ENCODE measurements at places on chromosomes 1 and 21. TPM values are rescaled to one million over a fixed set of nuclear protein-coding genes. Genes with fewer than 3 reads are reported as not detected.

GRCh38 chr1:19222979-19223824 is 13.1 kb upstream of the UBR4 start:
- peak; percentile 71 for DNase-seq
- no peaks in the 10 kb centered on the region for H3K27me3 ChIP-seq
- H3K4me3 ChIP-seq, result no peak overlapping the region
- H3K4me1 ChIP-seq, result peaks cover 2% of the 10 kb centered on the region
- H3K36me3 ChIP-seq, result peaks cover 61% of the 10 kb centered on the region

Gene DNAJC28
- total RNA-seq, result 1.4 TPM

DNA sequence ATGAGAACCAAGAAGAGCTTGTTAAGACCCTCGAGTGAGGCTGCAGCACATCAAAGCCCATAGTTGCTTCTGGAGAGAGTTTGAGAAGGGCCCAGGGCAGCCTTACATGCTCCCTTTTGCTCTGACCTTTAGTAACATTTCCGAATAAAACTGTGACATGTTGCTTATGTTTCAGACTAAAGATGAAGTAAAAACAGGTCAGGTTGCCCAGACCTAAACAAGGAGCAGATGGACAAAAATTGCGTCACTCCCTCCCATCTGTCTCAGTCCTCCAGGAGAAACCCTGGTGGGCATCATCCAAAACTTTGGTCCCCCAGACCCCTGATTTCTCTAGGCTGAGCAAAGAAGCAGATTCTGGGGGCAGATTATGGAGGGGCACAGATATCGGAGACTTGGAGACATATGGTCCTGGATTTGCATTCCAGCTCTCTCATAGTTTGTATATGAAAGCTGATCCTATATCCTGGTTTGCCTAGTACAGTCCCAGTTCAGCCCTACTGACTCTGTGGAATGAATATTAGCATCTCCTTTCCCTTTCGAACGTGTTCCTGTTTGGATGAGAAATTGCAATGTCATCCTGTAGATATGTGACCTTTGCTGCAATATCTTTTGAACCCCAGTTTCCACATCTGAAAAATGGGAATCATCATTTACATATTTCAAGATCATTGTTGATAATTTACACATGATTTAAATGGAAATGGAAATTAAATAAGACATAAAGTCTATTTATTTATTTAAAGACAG is 304.9 kb upstream of the USP24 start:
- H3K36me3 ChIP-seq, result no peaks in the 10 kb centered on the region
- DNase-seq, result peak; percentile 73
- peak overlapping the region; percentile 97 for H3K27ac ChIP-seq
- H3K4me1 ChIP-seq, result peaks cover 21% of the 10 kb centered on the region
- no peaks in the 10 kb centered on the region for H3K27me3 ChIP-seq

Gene KLHDC7A
- total RNA-seq, result not detected

DNA sequence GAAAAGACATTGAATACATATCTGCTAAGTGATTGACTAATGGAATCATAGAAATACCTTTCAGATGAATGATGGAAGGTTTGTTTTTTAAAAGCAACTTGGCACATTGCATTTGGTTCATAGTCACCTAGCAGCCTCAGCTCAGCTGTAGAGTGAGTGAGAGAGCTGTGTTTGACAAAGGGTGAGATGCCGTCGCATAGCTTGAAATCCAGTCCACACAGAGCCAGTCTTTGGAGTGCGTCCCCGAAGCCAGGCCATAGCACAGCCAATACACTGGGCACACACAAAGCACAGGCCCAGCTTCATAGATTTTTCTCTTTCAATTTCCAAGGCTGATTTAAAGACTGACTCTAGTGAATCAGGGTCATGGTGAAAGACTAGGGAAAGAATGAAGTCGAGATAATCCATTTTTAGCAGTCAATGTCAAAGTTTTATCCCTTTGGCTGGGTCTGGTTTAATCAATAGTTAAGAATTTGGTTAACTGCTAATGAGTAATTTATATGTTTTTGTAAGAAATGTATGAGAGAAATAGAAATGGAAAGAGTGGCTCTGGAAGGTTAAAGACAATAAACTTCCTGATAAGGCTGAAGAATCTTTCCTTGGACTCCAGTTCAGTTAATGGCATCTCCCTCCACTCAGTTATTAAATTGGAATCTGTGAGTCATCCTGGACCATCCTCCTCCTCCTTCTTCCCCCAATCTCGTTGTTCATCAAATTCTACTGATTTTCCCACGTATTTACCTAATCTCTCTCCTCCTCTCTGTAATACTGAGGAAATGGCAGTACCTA is 101.2 kb upstream of the IRF2BP2 start:
- no peaks in the 10 kb centered on the region for H3K27me3 ChIP-seq
- no peak overlapping the region for H3K27ac ChIP-seq
- H3K36me3 ChIP-seq, result no peaks in the 10 kb centered on the region
- H3K4me1 ChIP-seq, result peaks cover 8% of the 10 kb centered on the region
- no peak overlapping the region for H3K4me3 ChIP-seq

GRCh38 chr21:31349208-31349607 is 5.1 kb upstream of the TIAM1 start:
- no peak for DNase-seq
- no peaks in the 10 kb centered on the region for H3K4me1 ChIP-seq
- no peak overlapping the region for H3K4me3 ChIP-seq
- no peaks in the 10 kb centered on the region for H3K36me3 ChIP-seq

Gene WNT3A
- total RNA-seq, result not detected

DNA sequence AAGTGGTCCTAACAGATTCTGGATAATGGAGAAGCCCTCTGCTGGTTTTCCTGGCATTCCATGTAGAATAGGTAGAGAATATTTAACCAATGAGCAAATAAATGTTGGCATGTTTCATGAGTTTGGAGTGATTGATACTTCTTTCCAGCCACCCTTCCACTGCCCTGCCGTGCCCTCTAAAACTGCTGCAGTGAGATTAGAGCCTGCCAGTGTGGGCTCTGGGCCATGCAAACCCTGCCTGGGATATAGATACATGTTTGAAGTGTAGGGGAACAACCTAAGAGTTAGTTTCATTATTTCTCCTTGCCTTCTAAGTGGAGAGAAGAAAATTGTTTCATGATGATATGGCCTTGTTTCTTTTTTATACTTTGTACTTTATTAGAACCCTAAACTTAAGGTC is 10.4 kb downstream of the UBE2Q1 start:
- no peak overlapping the region for H3K27ac ChIP-seq
- peaks cover under 1% of the 10 kb centered on the region for H3K4me1 ChIP-seq
- no peak overlapping the region for H3K4me3 ChIP-seq

DNA sequence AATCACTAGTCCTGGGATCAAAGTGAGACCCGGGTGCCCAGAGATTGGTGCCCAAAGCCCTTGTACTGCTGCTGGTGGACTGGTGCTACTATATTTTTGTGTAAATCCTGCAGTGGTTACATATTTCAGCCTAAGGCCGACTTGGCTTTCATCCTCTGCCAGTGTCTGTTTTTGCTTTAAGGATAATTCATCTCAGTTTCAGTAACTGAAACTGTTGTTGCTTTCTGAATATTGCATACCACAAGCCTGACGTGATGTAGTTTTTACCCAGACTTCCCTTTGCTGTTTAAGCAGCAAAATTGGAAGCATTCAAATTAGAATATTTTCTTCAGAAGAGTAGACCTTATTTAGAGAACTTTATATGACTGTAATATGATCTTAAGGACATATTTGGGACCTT is 341.8 kb downstream of the RYR2 start:
- H3K36me3 ChIP-seq, result no peaks in the 10 kb centered on the region
- no peaks in the 10 kb centered on the region for H3K27me3 ChIP-seq
- no peak overlapping the region for H3K4me3 ChIP-seq
- no peaks in the 10 kb centered on the region for H3K4me1 ChIP-seq
- peak; percentile 24 for DNase-seq

Gene DIO1
- not detected for total RNA-seq

DNA sequence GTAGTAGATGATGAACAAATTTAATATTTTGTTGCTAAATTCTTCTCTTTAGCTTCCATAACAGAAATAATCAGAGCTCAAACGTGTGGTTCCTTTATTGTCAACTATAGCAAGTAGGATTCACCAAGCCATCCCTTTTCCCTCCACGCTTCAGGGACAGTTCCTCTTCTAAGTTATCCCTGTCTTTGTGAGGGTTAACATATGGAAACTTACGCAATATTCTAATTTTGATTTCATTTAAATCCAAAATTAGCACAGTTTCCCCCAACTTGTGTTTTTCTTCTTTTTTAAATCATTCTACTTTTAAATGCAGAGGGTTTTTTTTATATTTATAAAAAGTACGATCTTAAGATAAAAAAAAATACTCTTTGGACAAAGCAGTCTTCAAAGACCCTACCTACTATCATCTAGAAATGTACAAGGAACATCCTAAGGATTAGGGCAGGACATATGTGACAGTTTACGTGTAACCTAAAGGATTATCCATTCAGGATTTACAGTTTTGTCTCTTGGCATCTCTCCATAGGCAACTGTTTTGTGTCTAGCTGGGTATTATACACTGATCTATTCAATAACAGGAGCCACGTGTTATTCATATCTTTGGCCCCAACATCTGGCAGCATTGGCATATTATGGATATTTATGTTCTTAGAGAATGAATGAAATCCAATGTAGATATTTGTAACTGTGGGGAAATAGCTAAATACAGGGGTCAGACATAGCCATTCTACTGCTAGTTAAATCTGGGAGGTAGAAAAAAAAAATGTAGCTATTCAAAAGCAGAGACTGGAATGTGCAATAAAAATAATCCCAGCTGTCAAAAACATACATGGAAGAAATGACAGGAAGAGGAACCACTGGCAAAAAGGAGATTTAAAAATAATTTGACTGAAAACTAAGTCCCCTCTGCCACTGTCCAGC is 272.9 kb downstream of the NEGR1 start:
- H3K27ac ChIP-seq, result no peak overlapping the region
- no peak overlapping the region for H3K4me3 ChIP-seq
- H3K27me3 ChIP-seq, result no peaks in the 10 kb centered on the region
- no peaks in the 10 kb centered on the region for H3K36me3 ChIP-seq
- DNase-seq, result no peak

- no peaks in the 10 kb centered on the region for H3K36me3 ChIP-seq
- DNase-seq, result no peak
- H3K27me3 ChIP-seq, result no peaks in the 10 kb centered on the region
- H3K4me3 ChIP-seq, result no peak overlapping the region
- peaks cover 25% of the 10 kb centered on the region for H3K4me1 ChIP-seq
Measured at GRCh38 chr21:38269576-38269936, 12.8 kb downstream of the KCNJ15 start.

Gene FAM72C
- total RNA-seq, result 0.83 TPM

- H3K36me3 ChIP-seq, result no peaks in the 10 kb centered on the region
- no peak overlapping the region for H3K27ac ChIP-seq
- no peaks in the 10 kb centered on the region for H3K4me1 ChIP-seq
- DNase-seq, result peak; percentile 14
- no peak overlapping the region for H3K4me3 ChIP-seq
Measured at GRCh38 chr1:95916616-95917015, 682.6 kb downstream of the RWDD3 start.

- H3K27ac ChIP-seq, result no peak overlapping the region
- no peaks in the 10 kb centered on the region for H3K27me3 ChIP-seq
- no peak overlapping the region for H3K4me3 ChIP-seq
- no peaks in the 10 kb centered on the region for H3K4me1 ChIP-seq
- no peaks in the 10 kb centered on the region for H3K36me3 ChIP-seq
Measured at GRCh38 chr1:157658571-157658970, 42.0 kb downstream of the FCRL3 start.

- H3K36me3 ChIP-seq, result peaks cover 20% of the 10 kb centered on the region
- H3K27me3 ChIP-seq, result no peaks in the 10 kb centered on the region
- H3K4me1 ChIP-seq, result peaks cover 7% of the 10 kb centered on the region
- H3K4me3 ChIP-seq, result no peak overlapping the region
- no peak overlapping the region for H3K27ac ChIP-seq
- DNase-seq, result no peak
Measured at GRCh38 chr1:24443241-24443656, 27.6 kb downstream of the NIPAL3 start.

Gene GBP6
- total RNA-seq, result not detected

Gene TDRD5
- not detected for total RNA-seq

DNA sequence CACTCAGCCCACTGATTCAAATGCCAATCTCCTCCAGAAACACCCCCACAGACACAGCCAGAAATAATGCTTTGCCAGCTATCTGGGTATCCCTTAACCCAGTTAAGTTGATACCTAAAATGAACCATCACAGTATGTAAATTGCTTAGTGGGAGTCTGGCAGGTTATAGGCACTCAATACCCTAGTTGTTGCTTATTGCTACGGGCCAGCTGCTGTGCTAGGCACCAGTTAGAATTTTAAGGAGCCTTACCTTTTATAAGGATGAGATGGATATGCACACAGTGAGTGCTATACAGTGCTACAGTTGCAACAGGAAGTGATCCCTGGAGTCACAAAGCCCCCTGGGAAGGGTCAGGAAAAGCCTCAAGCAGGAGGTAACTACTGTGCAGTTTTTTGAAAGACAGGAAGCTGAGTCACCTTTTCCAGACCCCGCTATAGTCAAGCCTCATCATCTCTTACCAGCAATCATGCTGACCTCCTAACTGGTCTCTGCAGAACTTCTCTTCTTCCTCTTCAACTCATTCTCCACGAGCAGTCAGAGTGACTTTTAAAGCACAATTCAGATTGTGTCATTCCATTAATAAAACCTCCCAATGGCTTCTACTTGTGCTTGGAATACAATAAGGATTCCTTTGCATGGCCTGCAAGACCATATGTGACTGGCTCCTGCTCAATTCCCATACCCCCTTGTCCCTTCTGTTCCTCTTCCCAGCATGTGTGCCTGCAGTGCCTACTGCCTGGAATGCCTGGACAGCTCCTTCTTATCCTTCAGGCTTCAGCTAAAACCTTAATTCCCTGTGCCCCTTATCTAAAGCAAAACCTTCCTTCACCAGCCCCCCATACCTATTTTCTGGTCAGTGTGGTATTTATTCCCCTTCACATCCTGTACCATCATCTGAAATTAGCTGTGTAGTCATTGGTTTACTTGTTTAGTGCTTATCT is 10.4 kb upstream of the TLR5 start:
- no peaks in the 10 kb centered on the region for H3K36me3 ChIP-seq
- peaks cover 5% of the 10 kb centered on the region for H3K27me3 ChIP-seq
- H3K4me3 ChIP-seq, result no peak overlapping the region
- peak; percentile 41 for DNase-seq

DNA sequence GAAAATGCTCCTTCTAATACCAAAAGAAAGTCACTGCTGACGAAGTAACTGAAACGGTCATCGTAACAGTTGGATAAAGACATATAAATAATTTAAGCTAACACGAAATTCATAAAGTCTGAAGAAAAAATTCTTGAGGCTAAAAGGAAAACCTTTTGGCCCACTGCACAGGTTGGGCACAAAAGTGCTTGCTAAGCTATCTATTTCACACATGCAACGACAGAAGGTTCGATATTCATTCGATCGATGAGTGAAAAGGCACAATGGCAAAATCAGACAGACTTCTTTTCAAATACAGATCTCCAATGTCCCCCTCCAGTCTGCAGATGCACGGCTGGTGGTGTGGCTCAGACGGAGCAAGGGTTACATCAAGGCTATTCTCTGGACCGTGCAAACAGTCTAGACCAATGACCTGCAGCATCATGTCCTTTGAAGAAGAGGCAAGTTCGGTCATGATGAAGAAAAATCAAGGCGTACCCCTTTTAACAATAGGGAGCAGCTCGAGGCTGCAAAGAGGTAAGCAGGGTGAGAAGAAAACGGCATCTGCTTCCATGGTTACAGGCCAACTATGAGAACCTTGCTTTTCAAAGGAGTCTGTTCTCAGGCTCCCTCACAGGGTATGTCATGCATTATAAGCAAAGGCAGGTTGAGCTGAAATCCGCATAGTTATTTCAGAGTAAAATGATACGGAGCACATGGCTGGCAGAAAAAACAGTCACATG is 579.6 kb downstream of the USP25 start:
- H3K27ac ChIP-seq, result no peak overlapping the region
- H3K36me3 ChIP-seq, result no peaks in the 10 kb centered on the region
- no peak overlapping the region for H3K4me3 ChIP-seq
- H3K4me1 ChIP-seq, result no peaks in the 10 kb centered on the region
- DNase-seq, result no peak

- DNase-seq, result no peak
- no peak overlapping the region for H3K27ac ChIP-seq
- H3K36me3 ChIP-seq, result no peaks in the 10 kb centered on the region
- peaks cover 2% of the 10 kb centered on the region for H3K27me3 ChIP-seq
Measured at GRCh38 chr1:178019622-178020021, 49.8 kb upstream of the SEC16B start.

Measured in IMR-90 (cell line).